ENCODE measurements at places on chromosomes 5 and 9. TPM values are rescaled to one million over a fixed set of nuclear protein-coding genes. Genes with fewer than 3 reads are reported as not detected.

Gene ADCY2
- not detected for total RNA-seq

GRCh38 chr9:8651070-8651845 is 851.7 kb upstream of the DMAC1 start:
- no peaks in the 10 kb centered on the region for H3K4me1 ChIP-seq
- H3K27ac ChIP-seq: no peak overlapping the region
- no peak overlapping the region for H3K4me3 ChIP-seq
- no peaks in the 10 kb centered on the region for H3K36me3 ChIP-seq
- no peaks in the 10 kb centered on the region for H3K27me3 ChIP-seq
- no peak for DNase-seq

- DNase-seq: no peak
- no peaks in the 10 kb centered on the region for H3K4me1 ChIP-seq
- H3K27ac ChIP-seq: no peak overlapping the region
- H3K4me3 ChIP-seq: no peak overlapping the region
Measured at GRCh38 chr9:70868661-70869652, 252.5 kb downstream of the TRPM3 start.

DNA sequence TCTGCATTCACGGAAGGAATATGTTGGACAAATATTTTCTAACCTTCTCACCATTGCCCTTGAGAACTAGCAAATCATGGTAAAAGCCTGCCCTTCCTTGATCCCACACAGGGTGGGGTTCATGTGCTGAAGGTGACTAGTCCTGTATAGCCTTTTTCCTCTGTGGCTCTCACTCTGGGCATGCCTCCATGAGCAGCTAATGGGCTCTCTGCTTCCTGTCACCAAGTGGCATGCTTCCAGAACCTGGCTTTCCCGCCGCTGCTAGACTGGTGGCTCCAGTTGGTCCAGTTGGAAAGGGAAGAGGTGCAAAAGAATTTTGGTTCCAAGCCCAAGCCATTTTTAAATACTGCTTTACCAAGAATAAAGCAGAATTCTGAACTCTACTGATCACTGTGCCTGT is 35.5 kb downstream of the FBXO10 start:
- H3K27ac ChIP-seq: no peak overlapping the region
- no peak overlapping the region for H3K4me3 ChIP-seq
- DNase-seq: no peak
- H3K36me3 ChIP-seq: no peaks in the 10 kb centered on the region
- H3K4me1 ChIP-seq: no peaks in the 10 kb centered on the region

GRCh38 chr5:160009591-160009989 is 651 bp downstream of the TTC1 start:
- H3K4me3 ChIP-seq: peak overlapping the region; percentile 94
- H3K27ac ChIP-seq: peak overlapping the region; percentile 92
- no peak for DNase-seq

- no peak overlapping the region for H3K27ac ChIP-seq
- DNase-seq: no peak
- H3K27me3 ChIP-seq: peaks cover 31% of the 10 kb centered on the region
- no peaks in the 10 kb centered on the region for H3K36me3 ChIP-seq
Measured at GRCh38 chr9:503326-503725, 288.7 kb downstream of the DOCK8 start.

DNA sequence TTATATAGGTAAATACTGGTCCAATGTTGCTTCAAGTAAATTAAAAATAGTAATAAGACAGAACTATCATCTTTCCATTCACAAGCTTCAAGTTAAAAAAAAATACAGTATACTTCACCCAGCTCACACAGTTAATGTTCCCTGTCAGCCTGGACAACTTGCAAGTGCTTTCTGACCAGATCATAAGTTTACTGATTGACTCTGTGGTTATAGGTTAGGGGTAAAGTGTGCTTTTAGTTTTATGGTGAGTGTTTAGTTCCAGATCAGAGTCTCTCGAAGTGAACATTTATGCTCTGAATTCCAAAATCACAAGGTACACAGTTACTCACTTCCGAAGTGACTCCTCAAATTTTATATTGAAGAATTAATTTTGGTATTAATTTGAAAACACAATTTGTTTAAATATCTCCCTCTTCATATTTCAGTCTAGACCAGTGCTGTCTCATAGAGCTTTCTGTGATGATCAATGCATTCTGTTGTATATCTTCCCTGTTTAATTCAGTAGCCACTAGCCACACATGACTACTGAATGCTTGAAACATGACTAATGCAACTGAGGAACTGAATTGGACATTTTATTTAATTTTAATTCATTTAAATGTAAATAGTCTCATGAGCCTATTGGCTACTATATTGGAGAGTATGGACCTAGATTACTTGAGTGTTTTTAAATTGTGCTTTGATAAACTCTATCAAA is 90.7 kb downstream of the MEF2C start:
- no peak overlapping the region for H3K4me3 ChIP-seq
- no peak overlapping the region for H3K27ac ChIP-seq
- H3K27me3 ChIP-seq: peaks cover 11% of the 10 kb centered on the region
- no peak for DNase-seq

- H3K4me3 ChIP-seq: no peak overlapping the region
- no peaks in the 10 kb centered on the region for H3K4me1 ChIP-seq
- no peak for DNase-seq
- H3K36me3 ChIP-seq: no peaks in the 10 kb centered on the region
Measured at GRCh38 chr9:11457825-11458790, 845.3 kb upstream of the PTPRD start.
